Neural crest cell (in vitro differentiated cells): ENCODE measurements at places on chromosomes 2 and 18.

GRCh38 chr2:138123741-138124140 lies 159.5 kb downstream of the HNMT start:
- H3K27me3 ChIP-seq = no peaks in the 10 kb centered on the region
- peaks cover 5% of the 10 kb centered on the region for H3K4me1 ChIP-seq
- H3K36me3 ChIP-seq = no peaks in the 10 kb centered on the region
- H3K27ac ChIP-seq = no peak overlapping the region

GRCh38 chr2:189824694-189825396 lies 40.6 kb downstream of the PMS1 start:
- H3K27me3 ChIP-seq = no peaks in the 10 kb centered on the region
- H3K27ac ChIP-seq = no peak overlapping the region
- H3K4me3 ChIP-seq = no peak overlapping the region
- H3K36me3 ChIP-seq = peaks cover 11% of the 10 kb centered on the region
- no peak for DNase-seq

- peaks cover 6% of the 10 kb centered on the region for H3K4me1 ChIP-seq
- H3K4me3 ChIP-seq = no peak overlapping the region
- no peak overlapping the region for H3K27ac ChIP-seq
- peaks cover 40% of the 10 kb centered on the region for H3K27me3 ChIP-seq
Measured at GRCh38 chr2:11667194-11667593, 2.8 kb downstream of the NTSR2 start.

DNA sequence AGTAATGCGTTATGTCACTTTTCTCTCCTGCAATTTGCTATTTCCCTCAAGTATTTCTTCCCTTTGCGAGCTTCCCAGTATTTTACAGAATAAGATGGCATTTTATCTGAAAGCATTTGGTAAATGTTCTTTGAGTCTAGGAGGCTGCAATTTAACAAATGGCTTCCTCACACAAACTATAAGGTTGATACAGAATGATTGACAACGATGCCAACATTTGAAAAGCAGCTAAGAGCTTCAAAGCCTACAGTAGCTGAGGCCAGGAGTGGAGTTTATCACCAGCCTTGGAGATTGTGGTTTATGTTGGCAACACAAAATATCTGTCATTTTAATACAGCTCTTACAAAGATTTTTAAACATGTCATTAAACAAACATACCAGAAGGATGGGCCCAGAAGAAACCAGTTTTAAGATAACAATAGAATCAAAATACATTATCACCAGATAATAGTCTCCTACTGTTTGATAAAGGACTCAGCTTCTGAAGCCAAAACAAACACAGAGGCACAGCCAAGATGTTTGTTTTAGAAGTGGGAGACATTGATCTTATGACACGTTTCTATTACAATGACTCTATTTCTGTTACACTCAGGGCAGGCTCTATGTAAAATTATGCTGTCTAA lies 711.4 kb upstream of the ACVR2A start:
- H3K36me3 ChIP-seq = no peaks in the 10 kb centered on the region
- H3K4me3 ChIP-seq = no peak overlapping the region
- no peak overlapping the region for H3K27ac ChIP-seq

DNA sequence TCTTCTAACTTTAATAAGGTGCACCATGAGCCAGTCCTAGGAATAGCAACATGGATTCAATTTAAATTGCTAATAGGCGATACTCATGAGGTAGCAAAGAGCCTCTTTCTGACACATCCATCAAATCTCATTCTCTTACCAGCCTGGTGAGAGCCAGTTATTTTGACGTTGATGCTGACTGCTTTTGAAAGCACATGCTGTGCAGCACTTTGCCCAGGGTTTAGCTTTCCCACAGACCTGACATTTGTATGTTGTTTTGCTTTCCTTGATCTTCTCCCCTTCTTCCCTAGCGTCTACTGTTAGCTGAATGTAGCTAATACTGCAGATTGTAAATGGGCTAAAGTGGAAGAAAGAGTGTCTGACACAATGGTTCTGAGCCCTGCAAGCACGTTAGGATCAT lies 101.1 kb upstream of the CCDC85A start:
- no peak overlapping the region for H3K27ac ChIP-seq
- no peak for DNase-seq
- H3K4me1 ChIP-seq = peaks cover 21% of the 10 kb centered on the region
- no peaks in the 10 kb centered on the region for H3K36me3 ChIP-seq

DNA sequence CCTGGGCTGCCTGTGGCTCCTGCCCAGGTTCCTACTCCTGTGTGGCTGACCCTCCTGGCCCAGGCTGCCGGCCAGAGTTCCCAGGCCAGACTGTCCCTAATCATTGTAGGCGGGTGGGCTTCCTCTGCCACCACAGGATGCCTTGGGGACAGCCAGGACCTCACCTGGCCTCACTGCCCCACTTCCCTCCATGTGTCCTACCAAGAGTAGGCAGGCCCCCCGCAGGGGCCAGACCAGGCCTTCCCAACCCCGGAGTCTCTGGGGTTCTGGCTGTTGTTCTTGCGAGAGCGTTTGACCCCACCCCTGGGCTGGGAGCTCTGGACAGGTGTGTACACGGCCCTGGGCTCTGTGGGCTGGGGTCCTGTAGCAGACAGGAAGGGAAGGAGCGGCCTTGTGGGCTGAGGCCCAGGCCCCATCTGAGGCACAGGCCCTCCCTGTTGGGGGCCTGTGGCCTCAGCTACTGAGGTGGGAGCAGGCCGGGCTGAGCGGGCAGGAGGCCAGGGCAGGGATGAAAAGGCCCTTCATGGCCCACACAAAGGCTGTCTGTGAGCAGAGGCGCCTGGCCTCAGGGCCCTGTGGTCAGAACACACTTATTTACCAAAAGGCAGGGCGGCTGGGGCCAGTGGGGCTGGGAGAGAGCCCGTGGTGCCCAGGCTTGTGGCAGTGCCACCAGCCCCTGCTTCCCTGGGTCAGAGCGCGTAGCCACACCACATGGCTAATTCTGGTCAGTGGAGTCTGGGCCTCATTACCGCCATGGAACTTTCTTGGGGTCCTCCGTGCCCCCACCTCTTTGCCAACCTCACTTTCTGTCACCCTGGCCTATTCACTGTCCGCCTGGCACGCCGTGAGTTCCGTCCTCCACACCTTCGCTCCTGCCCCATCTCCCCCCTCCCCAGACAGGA lies 2.0 kb downstream of the SNORC start:
- DNase-seq = no peak
- H3K4me1 ChIP-seq = peaks cover 30% of the 10 kb centered on the region
- peak overlapping the region; percentile 43 for H3K27ac ChIP-seq

DNA sequence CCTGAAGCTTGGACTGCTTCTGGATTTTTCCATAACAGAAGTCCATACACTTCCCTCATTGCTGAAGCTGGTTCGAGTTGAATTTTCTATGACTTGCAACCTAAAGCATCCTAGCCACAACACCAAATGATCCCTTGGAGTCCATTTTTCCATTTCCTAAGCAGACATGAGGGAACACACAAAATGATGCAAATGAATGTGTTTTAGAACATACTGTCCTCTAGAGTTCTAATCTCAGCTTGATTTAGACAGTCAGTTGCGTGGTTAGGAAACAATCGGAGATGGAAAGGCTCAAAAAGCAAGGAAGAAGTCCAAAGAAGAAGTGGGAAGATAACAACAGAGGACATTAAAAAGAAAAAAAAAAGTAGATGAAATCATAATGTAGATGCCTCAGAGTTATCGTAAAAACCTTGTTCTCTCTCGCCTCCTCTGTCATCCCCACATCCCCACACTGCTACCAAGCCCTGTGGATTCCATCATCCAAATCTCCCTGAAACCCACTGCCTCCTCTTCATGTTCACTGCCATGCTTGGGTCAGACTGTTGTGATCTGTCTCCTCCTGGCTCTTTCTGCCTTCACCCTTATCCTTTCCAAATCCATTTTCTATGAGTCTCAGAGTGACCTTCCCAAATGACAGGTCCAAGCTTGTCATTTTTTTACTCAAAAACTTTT lies 58.4 kb downstream of the TMEM247 start:
- no peak overlapping the region for H3K4me3 ChIP-seq
- no peak overlapping the region for H3K27ac ChIP-seq
- peaks cover 33% of the 10 kb centered on the region for H3K4me1 ChIP-seq
- H3K36me3 ChIP-seq = no peaks in the 10 kb centered on the region
- H3K27me3 ChIP-seq = no peaks in the 10 kb centered on the region

- H3K4me3 ChIP-seq = no peak overlapping the region
- H3K36me3 ChIP-seq = no peaks in the 10 kb centered on the region
- peaks cover 11% of the 10 kb centered on the region for H3K27me3 ChIP-seq
- H3K4me1 ChIP-seq = no peaks in the 10 kb centered on the region
Measured at GRCh38 chr2:198127627-198128026, 323.2 kb downstream of the PLCL1 start.

- no peaks in the 10 kb centered on the region for H3K27me3 ChIP-seq
- no peaks in the 10 kb centered on the region for H3K36me3 ChIP-seq
- DNase-seq = no peak
- H3K4me1 ChIP-seq = peaks cover 5% of the 10 kb centered on the region
- no peak overlapping the region for H3K27ac ChIP-seq
- H3K4me3 ChIP-seq = no peak overlapping the region
Measured at GRCh38 chr2:39550701-39551285, 113.7 kb upstream of the MAP4K3 start.

DNA sequence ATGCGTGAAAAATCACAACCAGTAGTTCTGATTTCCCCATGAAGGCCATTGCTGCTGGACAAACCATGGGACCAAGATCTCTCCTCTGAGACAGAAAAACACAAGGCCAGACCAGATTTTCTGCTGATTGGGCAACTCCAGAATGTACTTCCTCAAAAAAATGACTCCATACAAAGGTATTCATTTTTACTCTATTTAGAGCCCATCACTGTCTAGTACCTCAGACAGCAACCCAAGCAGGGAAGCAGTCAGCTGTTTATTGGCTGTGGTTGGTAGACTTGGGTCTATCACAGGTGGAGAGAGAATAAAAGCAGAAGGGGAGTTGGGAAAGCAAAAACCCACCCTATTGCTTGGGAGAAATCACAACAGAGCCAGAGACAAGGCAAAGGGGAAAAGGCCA lies 219.9 kb downstream of the PIK3C3 start:
- no peaks in the 10 kb centered on the region for H3K4me1 ChIP-seq
- H3K27ac ChIP-seq = no peak overlapping the region
- DNase-seq = no peak
- no peaks in the 10 kb centered on the region for H3K27me3 ChIP-seq
- H3K36me3 ChIP-seq = no peaks in the 10 kb centered on the region

DNA sequence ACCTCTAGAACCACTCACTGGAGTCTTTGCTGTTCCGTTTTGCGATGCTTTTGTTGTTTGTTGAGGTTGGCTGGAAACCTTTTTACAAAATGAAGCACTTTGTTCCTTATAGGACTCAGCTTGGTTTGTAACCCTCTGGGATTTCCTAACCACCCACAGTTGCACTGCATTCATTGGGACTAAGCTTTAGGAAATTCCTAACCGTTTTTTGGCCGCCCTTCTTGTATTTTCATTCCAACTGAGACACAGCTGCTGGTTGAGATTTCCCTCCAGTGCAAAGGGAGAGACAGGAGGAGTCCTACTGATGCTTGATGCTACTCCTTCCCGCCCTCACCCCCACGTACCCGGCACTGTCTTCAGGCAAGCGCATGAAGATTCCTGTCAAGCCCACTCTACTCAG lies 6.1 kb upstream of the DIPK1C start:
- no peaks in the 10 kb centered on the region for H3K4me1 ChIP-seq
- peaks cover 49% of the 10 kb centered on the region for H3K27me3 ChIP-seq
- H3K4me3 ChIP-seq = no peak overlapping the region
- no peak for DNase-seq

DNA sequence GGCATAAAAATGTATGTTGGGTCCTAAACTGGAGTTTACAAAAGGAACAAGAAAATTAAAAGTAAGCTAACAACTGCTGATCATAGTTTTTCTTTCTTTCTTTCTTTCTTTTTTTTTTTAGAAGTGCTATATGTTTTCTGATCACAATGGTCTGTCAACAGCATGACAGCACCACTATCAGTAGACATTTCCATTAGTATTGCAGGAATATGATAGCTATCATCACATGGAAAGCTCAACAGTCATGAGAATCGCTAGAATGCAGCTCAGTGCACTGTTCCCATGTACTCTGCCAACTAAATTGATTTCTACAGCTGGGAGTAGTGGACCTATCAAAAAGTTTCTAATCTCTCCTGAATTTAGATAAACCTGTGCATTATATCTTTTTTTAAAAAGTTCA lies 950.3 kb upstream of the ACVR2A start:
- H3K27ac ChIP-seq = no peak overlapping the region
- H3K4me1 ChIP-seq = no peaks in the 10 kb centered on the region
- H3K36me3 ChIP-seq = no peaks in the 10 kb centered on the region
- no peak for DNase-seq
- H3K4me3 ChIP-seq = no peak overlapping the region

DNA sequence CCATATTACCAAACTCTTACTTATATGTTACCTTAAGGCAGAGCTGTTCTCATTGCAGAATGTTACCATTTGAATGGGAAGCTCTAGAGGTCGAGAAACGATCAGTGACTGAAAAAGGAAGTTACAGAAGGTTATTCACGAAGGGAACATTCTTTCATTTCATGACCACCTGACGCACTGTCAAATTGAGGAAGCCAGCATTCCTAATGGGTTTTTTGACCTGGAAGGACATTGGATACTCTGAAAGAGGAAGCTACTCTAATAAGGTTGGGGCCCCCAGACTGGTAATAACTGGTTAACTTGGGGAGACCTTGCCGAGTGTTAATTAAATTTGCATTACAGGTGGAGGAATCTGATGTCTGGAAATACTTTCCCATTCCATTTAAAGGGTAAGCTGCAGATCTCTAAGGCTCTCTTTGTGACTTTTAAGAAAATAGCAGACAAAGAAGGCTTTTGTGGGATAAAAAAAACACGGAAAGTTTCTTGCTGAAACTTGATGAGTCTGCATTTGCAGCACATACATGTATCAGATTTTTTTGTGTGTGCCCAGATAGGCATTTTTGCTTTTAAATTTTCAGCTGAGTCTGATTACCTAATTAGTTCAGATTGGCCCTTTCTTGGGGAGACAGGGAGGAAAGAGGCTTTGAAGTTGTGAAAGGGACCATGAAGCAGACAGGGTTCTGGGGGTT lies 137.1 kb downstream of the LTBP1 start:
- H3K27ac ChIP-seq = peak overlapping the region; percentile 79
- no peaks in the 10 kb centered on the region for H3K27me3 ChIP-seq
- no peaks in the 10 kb centered on the region for H3K36me3 ChIP-seq
- H3K4me3 ChIP-seq = no peak overlapping the region
- H3K4me1 ChIP-seq = peaks cover 15% of the 10 kb centered on the region

DNA sequence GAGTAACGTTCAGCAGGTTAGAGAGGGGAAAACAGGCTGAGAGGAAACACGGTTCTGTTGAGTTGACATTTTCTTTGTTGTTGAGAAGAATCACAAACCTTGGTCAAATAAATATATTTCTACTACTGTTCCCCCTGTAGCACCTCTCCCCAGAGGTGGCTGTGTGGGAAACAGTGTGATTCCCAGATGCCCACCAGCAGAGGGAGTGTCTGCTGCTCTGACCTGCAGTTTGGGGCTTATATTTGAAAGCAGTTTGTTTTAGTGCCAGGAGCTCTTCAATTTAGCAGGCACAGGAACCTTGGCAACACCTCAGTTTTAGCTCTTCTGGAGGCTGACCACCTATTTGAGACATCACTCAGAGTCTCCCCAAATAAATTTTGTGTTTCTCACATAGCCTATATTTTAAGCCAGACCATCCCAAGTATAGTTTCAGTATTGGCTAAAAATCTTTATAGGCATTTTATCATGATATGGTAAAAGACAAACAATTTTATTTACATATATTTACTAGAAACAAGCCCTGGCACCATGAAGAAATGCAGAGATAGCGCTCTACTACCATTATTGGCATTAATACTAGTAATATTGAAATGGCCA lies 75.7 kb downstream of the PIK3C3 start:
- H3K4me1 ChIP-seq = peaks cover 5% of the 10 kb centered on the region
- peaks cover 2% of the 10 kb centered on the region for H3K36me3 ChIP-seq
- H3K4me3 ChIP-seq = no peak overlapping the region
- peak; percentile 12 for DNase-seq
- no peaks in the 10 kb centered on the region for H3K27me3 ChIP-seq
- no peak overlapping the region for H3K27ac ChIP-seq
